ENCODE measurements at places on chromosomes 16 and 17. TPM values are rescaled to one million over a fixed set of nuclear protein-coding genes. Genes with fewer than 3 reads are reported as not detected.

DNA sequence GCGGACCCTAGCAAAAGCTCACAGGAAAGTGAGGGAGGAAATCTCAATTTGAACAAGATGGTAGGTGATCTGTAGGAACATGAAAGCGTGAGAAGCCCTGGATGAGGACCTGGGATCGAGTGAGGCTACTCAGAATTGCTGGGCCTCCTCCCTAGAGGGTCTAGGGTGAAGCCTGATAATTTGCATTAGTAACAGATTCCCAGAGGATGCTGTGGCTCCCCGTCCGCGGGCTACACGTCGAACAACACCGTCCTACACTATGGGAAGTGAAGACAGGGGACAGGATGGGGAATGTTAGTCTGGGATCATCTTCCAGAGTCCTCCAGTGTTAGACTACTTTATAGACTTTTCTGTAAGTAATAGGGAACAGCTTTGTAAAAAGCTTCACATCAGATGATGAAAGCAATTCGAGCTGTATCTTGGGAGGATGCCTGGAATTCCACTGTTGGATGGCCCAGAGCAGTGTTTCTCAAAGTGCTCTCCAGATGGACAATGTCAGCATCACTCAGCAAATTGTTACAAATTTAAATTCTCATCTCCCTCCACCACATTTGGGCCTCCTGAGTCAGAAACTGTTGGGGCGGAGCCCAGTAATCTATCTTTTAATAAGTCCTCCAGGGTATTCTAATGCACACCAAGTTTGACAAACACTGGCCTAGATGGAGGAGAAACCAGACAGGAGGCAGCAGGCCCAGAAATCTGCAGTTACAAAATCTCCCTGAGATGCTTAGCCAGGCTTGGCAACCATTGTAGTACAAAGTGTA is 6.5 kb downstream of the FNDC8 start:
- DNase-seq = no peak

DNA sequence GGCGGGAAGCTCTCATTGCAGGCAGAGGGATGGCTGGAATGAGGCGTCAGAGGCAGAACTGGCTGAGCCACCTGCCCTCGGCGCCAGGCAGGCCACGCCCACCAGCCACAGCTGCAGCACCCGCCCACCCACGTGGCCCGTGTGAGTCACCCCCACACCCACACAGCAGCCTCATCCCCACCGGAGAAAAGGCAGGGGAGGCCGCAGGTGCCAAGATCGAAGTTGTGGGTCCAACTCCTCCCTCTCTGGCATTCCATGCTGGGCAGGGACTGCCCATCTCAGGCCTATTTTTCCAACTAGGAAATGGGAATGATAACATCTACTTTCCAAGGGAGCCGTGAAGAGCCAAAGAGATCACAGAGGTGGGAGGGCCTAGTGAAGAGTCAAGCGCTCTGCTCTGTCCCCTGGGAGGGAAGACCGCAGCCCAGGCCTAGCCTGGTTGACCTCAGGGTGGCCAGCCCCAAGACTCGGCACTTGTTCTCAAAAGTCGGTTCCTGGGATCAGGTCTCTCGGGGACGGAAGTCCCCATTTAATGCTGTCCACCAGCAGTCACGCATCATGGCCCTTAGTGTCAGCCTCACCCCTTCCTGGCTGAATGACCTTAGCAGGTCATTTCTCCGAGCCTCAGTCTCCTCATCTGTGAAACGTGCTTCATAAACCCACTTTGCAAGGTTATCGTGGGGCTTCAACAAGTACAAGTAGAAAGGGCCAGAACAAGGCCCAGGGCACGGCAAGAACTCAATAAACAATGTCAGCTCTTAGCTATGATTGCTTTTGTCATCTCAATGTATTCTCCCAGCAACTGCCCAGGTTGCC is at the start of gene TRPV3:
Gene TRPV3, minus strand, starts transcription at position 45 of the 816 bp plus-strand sequence. CDS start 2,962 bp downstream, outside the sequence.
- no peak for DNase-seq

DNA sequence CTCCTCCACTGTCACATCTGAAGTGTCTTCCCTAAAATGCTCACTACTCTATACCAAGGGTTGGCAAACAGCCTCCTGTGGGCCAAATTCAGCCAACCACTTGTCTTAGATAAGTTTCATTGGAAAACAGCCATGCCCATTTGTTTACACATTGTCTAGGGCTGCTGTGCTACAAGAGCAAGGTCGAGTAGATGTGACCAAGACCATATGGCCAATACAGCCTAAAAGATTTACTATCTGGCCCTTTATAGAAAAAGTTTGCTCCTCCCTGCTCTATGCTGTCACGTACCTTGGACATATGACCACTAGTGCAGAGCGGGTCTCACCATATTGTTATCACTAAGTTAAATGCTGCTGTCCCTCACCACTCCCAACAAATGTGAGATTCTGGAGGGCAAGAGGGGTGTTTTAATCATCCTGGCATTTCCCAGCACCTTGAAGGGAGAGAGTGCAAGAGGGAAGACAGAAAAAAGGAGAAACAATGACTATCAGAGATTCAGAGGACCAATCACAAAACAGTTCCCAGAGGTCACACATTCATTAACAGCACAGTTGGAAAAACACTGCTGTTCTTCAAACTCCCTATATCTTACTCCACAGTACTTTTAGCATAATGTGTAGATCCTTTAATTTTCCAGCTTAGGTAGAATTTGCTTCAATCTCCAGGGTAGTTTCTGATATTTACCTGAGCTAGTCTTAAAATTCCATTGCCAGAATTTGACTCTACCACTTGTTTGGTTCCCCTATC is 13.2 kb downstream of the LSM12 start:
- DNase-seq = no peak

GRCh38 chr17:34850023-34850422 is 111.2 kb downstream of the CCT6B start:
- DNase-seq = no peak

GRCh38 chr16:85370881-85371651 is 242.1 kb upstream of the GSE1 start:
- no peak for DNase-seq

Gene NACA2
- 0.75 TPM for polyA plus RNA-seq

- no peak for DNase-seq
These were observed 641 bp downstream of the KRTAP9-1 start for GRCh38 chr17:41190328-41190727.

Gene TBC1D3B
- polyA plus RNA-seq = 8.0 TPM
